ENCODE measurements at places on chromosomes 12 and 14. TPM values are rescaled to one million over a fixed set of nuclear protein-coding genes. Genes with fewer than 3 reads are reported as not detected.

DNA sequence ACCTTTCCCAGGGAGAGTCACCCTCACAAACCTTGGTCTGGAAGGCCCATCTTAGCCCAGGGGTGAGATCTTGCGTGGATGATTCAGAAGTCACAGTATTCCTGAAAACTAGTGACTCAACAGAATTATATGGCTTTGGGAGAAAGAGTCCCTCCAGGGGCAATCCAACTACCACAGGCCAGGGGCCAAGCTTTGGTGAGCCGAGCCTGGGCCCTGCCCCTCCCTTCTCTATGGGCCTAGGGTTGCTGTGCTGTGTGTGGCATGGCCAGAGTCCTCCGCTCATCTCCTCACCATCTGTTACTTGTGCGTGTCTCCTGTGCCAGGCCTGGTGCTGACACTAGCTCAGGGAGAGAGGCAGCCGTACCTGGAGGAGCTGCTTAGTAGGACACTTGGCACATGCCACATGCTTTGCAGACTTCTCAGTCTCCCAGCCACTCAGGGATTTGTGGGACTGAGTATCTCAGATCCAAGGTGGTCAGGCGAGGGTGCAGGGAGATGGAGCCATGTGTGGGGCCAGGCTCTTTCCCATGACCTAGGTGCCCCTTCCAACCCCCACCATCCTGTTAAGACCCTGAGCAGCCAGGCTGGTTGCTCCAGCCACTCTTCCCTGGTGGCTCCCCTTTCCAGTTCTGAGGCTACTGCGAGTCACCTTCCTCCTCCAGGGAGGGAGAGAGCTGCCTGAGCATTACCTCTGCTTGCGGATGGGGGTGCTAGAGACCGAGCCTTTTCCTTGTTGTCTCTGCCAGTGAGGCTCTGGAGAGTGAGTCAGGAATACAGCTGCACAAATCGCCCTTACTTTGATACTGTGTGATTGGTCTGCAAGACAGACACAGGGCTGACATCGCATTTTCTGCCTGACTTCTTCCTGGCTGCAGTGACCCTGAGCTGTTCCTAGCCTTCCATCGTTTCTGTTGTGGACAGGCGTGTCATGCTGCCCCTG lies 94.1 kb downstream of the SLC25A47 start:
- DNase-seq, result peak; percentile 36
- no peak overlapping the region for H3K27ac ChIP-seq
- H3K27me3 ChIP-seq, result no peaks in the 10 kb centered on the region
- no peaks in the 10 kb centered on the region for H3K36me3 ChIP-seq

Gene LTBP2
- 0.86 TPM for total RNA-seq

- H3K27ac ChIP-seq, result no peak overlapping the region
- H3K4me3 ChIP-seq, result no peak overlapping the region
- no peaks in the 10 kb centered on the region for H3K36me3 ChIP-seq
- peaks cover 31% of the 10 kb centered on the region for H3K4me1 ChIP-seq
- H3K27me3 ChIP-seq, result no peaks in the 10 kb centered on the region
- DNase-seq, result no peak
Observed at GRCh38 chr12:69685810-69686209, 13.3 kb downstream of the BEST3 start.

Gene LPAR5
- 0.19 TPM for total RNA-seq

Gene TBX5
- total RNA-seq, result not detected

DNA sequence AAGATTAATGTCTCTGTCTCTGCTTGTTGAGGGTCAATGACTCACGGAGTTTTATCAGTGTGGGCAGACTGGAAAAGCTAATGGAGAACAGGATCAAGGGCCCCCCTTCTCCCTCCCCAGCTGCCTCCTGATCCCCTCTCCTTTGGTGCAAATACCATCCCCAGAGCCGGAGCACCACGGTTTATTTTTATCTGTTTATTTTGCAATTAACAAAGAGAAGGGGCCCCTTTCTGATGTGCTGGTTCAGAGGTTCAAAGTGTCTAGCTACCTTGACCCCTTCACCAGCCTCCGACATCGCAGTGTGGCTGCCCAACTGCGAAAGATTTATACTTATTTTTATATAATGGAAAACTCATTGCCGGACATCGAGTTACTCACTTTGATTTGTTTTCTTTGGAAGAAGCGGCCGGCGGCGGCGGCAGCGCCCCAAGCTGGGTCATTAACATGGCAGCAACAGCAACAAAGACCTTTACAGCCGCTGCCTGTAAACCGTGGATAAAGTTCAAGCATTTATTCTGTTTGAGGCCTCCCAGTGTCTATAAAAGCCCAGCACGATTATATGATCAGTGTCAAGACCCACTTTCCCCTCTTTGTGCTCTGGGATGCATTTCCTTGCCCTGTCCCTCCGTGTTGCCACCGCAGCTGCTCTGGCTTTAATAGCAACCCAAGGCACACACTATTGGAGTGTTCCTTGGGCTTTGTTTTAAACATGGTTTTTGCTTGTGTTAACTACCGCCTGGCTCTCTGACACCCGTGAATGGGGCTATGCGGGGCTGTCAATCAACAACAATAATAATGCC lies 47.4 kb upstream of the PARP11 start:
- no peaks in the 10 kb centered on the region for H3K27me3 ChIP-seq
- DNase-seq, result peak; percentile 86
- H3K4me3 ChIP-seq, result peak overlapping the region; percentile 23
- no peak overlapping the region for H3K27ac ChIP-seq

- no peaks in the 10 kb centered on the region for H3K27me3 ChIP-seq
- DNase-seq, result peak; percentile 22
- H3K4me1 ChIP-seq, result no peaks in the 10 kb centered on the region
Observed at GRCh38 chr14:52473557-52473956, 78.7 kb downstream of the TXNDC16 start.

GRCh38 chr12:10197879-10198278 lies 14.8 kb upstream of the GABARAPL1 start:
- no peak for DNase-seq
- H3K4me1 ChIP-seq, result peaks cover 4% of the 10 kb centered on the region
- H3K4me3 ChIP-seq, result no peak overlapping the region

DNA sequence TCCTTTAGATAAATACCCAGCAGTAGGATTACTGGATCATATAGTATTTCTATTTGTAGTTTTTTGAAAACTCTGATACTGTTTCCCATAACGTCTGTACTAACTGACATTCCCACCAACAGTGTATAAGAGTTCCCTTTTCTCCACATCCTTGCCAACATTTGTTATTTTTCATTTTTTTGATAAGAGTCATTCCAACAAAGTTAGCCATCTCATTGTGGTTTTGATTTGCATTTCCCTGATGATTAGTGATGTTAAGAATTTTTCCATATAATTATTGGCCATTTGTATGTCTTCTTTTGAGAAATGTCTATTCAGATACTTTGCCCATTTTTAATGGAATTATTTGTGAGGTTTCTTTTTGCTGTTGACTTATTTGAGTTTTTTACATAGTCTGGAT lies 486.0 kb downstream of the FLRT2 start:
- no peak for DNase-seq
- H3K4me1 ChIP-seq, result no peaks in the 10 kb centered on the region
- no peak overlapping the region for H3K4me3 ChIP-seq

Gene GUCY2C
- total RNA-seq, result 4.4 TPM

GRCh38 chr12:8823565-8824300 lies 1.3 kb downstream of the A2ML1 start:
- H3K4me1 ChIP-seq, result no peaks in the 10 kb centered on the region
- no peak overlapping the region for H3K4me3 ChIP-seq
- no peak for DNase-seq

Measured in Caco-2 (cell line).